ENCODE measurements at places on chromosomes 4 and X. TPM values are rescaled to one million over a fixed set of nuclear protein-coding genes. Genes with fewer than 3 reads are reported as not detected.

The CD38 gene
- not detected for total RNA-seq

- H3K4me3 ChIP-seq: no peak overlapping the region
- no peaks in the 10 kb centered on the region for H3K4me1 ChIP-seq
- no peak for DNase-seq
- no peak overlapping the region for H3K27ac ChIP-seq
- no peaks in the 10 kb centered on the region for H3K27me3 ChIP-seq
- no peaks in the 10 kb centered on the region for H3K36me3 ChIP-seq
Measured at GRCh38 chr4:45078201-45078600, 351.8 kb upstream of the GNPDA2 start.

The SATL1 gene
- total RNA-seq: 0.51 TPM

GRCh38 chr4:161907590-161907955 lies 256.2 kb downstream of the FSTL5 start:
- DNase-seq: no peak
- no peak overlapping the region for H3K4me3 ChIP-seq
- H3K27me3 ChIP-seq: no peaks in the 10 kb centered on the region
- H3K27ac ChIP-seq: no peak overlapping the region

DNA sequence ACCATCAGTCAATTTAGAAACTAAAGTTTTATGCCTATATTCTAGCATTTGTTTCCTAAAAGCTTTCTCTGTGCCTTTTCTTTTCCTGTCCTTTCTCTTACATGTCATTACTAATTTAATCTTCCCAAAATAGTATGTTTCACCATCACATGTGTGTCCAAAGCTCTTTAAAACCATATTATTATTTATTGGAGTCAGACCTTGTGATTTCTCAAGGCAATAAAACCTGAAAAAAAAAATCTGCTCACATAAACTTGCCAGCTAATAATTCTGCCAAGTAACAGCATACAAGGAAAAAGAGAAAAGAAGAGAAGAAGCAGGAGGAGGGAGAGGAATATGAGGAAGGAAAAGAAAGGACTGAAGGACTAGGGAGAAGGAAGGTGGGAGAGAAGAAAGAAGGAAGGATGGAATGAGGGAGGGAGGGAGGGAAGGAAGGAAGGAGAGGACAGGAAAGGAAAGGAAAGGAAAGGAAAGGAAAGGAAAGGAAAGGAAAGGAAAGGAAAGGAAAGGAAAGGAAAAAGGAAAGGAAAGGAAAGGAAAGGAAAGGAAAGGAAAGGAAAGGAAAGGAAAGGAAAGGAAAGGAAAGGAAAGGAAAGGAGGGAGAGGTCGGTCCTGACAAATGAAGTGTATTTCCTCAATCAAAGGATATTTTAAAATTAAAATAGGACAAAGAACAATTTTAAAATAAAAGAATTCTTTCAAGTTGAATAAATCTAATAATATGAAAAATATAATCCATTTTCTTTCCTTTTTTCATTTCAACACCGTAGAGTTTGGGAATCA lies 57.4 kb downstream of the ANTXR2 start:
- H3K4me1 ChIP-seq: no peaks in the 10 kb centered on the region
- no peak for DNase-seq
- no peak overlapping the region for H3K27ac ChIP-seq
- no peaks in the 10 kb centered on the region for H3K27me3 ChIP-seq

- H3K27ac ChIP-seq: no peak overlapping the region
- H3K27me3 ChIP-seq: no peaks in the 10 kb centered on the region
- H3K4me1 ChIP-seq: peaks cover 2% of the 10 kb centered on the region
Measured at GRCh38 chr4:15368856-15369255, 59.0 kb upstream of the C1QTNF7 start.

DNA sequence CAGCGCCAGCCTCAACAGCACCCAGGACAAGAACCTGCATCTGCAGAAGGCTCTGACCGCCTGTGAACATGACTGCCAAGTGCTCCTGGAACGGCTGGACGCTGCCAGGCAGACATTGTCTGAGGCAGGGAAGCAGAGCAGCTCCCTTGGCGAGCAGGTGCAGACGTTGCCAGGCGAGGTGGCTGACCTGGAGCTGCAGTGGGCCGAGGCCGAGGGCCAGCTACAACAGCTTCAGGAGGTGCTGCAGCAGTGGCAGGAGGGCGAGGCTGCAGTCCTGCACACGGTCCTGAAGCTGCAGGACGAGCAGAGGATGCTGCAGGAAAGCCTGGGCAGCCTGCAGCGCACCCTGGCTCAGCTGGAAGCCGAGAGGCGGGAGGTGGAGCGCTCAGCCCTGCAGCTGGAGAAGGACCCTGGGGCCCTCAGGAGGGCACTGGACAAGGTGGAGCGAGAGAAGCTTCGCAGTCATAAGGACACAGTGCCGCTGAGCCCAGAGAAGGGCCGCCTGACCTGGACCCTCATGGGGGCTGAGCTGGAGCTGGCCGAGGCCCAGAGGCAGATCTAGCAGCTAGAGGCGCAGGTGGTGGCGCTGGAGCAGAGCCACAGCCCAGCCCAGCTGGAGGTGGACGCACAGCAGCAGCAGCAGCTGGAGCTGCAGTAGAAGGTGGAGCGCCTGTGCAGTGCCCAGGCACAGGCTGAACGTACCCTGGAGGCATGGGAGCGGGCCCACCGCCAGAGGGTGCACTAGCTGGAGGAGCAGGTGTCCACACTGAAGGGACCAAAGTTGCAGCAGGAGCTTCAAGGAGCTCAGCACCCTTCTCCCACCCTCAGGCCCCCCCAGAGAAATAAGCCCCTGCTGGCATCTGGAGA lies 16.4 kb downstream of the SMIM10L2A start:
- DNase-seq: no peak
- H3K27ac ChIP-seq: no peak overlapping the region
- H3K4me3 ChIP-seq: no peak overlapping the region
- no peaks in the 10 kb centered on the region for H3K36me3 ChIP-seq

GRCh38 chr4:104983615-104984179 lies 163.0 kb upstream of the TET2 start:
- peaks cover 1% of the 10 kb centered on the region for H3K27me3 ChIP-seq
- no peaks in the 10 kb centered on the region for H3K4me1 ChIP-seq
- no peaks in the 10 kb centered on the region for H3K36me3 ChIP-seq

DNA sequence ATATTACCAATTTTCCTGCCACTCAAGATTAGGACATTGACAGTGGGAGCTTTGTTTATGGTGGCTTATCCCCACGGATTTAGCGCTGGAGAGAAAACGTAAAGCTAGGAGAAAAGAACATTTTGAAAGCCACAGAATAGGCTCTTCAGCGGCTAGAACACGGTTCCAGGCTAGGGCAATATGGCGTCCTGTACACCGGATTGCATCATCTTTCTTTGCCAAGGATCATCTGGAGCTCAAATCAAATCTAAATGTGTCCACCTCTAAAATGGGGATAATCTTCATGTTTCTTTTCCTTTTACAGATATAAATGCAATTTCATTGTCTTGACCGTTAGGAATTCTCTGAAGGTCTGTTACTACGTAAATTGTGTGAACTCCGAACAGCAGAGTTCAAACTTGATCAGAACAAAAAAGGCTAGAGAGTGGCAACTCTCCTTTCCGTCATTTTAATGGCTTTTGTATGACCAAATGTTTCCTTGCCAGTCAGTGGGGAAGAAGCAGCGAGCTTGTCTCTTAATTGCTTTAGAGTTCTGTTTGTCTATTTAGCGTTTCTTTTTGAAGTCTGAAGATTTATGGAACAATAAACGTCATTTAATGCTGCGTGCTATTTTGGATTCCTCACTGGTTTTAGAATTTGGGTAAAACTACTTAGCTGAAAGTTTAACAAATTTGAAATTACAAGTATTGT lies 2.6 kb upstream of the WWC2 start:
- H3K4me1 ChIP-seq: peaks cover 24% of the 10 kb centered on the region
- no peak for DNase-seq
- peak overlapping the region; percentile 41 for H3K27ac ChIP-seq

GRCh38 chr4:184664445-184665210 lies 15.1 kb downstream of the PRIMPOL start:
- H3K27me3 ChIP-seq: no peaks in the 10 kb centered on the region
- H3K27ac ChIP-seq: no peak overlapping the region
- peaks cover 8% of the 10 kb centered on the region for H3K36me3 ChIP-seq
- H3K4me3 ChIP-seq: no peak overlapping the region
- no peak for DNase-seq

DNA sequence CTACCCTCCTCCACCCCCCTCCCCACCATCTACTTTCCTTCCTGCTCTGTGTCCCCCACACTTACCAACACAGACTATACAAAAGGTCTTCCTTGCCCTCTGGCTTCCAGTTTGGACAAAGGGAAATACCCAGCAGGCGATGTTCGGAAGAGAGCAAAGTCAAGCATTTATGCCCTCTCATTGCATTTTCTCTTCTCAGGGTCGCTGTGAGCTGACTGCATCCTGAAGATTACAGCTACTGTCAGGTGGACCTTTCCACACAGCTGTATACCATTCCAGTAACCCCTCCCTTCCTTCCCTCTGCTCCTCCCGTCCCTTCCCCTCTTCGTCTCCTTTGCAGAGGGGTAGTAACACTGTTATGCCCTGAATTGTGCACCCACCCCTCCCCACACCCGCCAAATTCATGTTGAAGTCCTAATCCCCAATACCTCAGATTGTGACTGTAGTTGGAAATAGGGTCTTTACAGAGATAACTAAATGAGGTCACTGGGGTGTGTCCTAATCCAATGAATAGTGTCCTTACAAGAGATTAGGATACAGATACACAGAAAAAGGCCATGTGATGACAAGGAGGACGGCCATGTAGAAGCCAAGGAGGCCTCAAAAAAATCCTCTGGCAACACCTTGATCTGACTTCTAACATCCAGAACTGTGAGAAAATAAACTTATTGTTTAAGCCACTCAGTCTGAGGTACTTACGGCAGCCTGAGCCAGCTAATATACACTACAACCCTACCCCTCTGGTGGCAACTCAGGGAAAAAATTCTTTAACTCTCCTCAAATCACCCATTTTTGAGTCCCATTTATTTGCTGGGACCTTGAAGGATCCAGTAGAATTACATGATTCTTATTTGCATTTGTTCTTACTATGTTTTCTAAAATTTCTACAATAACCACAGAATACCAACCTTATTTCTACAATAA lies 11.7 kb downstream of the MORF4L2 start:
- no peak overlapping the region for H3K4me3 ChIP-seq
- peaks cover 3% of the 10 kb centered on the region for H3K4me1 ChIP-seq
- no peaks in the 10 kb centered on the region for H3K27me3 ChIP-seq
- peak overlapping the region; percentile 73 for H3K27ac ChIP-seq
- peaks cover 27% of the 10 kb centered on the region for H3K36me3 ChIP-seq
- no peak for DNase-seq

DNA sequence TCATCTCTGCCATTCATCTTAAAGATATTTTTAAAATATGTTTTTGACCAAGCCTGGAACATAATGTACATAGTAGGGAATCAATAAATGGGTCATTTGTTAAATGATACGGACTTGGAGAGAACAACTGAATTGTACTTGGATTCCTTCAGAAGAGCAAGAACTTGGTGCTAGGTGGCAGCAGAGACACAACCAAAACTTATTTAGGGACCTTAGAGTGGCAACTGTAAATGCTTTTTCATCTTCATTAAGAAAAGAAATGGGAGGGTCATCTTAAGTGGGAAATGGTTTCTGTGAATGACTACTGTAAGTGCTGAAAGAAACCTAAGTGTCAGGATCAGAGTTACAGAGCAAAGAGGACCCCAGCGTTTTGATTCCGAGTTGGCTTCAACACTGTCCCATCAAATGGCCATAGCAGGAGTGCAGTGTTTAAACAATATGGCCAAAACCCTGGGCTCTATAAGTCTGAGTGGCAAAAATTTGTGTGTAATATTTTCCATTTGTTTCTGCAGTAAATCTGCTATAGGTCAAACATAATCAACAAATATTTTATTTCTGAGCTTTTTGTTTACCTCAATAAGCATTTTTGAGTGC lies 213.6 kb downstream of the PALLD start:
- DNase-seq: no peak
- peaks cover 3% of the 10 kb centered on the region for H3K36me3 ChIP-seq
- no peak overlapping the region for H3K4me3 ChIP-seq
- H3K4me1 ChIP-seq: peaks cover 26% of the 10 kb centered on the region
- no peak overlapping the region for H3K27ac ChIP-seq

- H3K4me1 ChIP-seq: no peaks in the 10 kb centered on the region
- H3K4me3 ChIP-seq: no peak overlapping the region
- no peak overlapping the region for H3K27ac ChIP-seq
- H3K36me3 ChIP-seq: no peaks in the 10 kb centered on the region
Measured at GRCh38 chr4:148114436-148114835, 327.8 kb downstream of the NR3C2 start.

DNA sequence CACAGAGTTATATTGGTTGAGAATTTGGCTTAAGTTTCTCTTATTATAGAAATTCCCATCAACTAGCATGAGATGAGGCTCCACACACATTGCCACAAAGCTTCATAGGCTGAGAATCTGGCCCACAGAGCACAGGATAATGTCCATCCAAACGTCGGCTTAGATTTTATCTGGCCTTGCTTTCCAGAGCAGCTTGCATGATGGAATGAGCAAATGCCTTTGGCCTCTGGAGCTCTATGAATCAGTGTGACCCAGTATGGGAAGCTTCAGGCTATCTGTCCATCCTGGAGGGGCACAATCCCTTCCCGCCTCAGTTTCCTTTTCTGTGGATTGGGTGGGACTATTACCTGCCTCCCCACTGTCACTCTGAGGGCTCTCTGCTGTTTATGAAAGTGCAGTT lies 131.5 kb upstream of the NDP start:
- H3K4me1 ChIP-seq: no peaks in the 10 kb centered on the region
- no peaks in the 10 kb centered on the region for H3K36me3 ChIP-seq
- H3K27me3 ChIP-seq: no peaks in the 10 kb centered on the region
- H3K27ac ChIP-seq: no peak overlapping the region

GRCh38 chrX:19799319-19800182 lies 87.8 kb downstream of the SH3KBP1 start:
- peaks cover 3% of the 10 kb centered on the region for H3K36me3 ChIP-seq
- H3K4me1 ChIP-seq: peaks cover 5% of the 10 kb centered on the region
- H3K27me3 ChIP-seq: no peaks in the 10 kb centered on the region
- no peak overlapping the region for H3K4me3 ChIP-seq

The OPHN1 gene
- total RNA-seq: 7.2 TPM

DNA sequence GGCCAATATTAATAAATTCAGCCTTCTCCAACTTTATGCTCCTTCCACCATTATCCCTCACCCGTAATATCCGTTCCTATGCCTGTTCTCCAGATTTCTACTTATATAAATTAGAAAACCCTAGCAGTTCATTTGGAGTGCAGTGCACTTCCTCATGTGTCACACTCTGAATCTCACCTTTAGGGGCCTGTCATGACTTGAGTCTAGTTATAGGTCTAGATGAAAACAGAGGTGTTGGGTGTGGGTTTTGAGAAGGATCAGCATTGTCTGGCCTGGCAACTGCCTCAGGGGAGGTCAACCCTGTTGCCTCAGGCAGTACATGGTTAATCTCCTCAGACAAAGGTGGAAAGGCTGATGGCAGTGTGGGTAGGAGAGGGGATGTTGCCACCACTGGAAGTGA lies 876.8 kb downstream of the FAT4 start:
- H3K4me3 ChIP-seq: no peak overlapping the region
- H3K4me1 ChIP-seq: peaks cover 8% of the 10 kb centered on the region
- H3K27ac ChIP-seq: no peak overlapping the region
- no peak for DNase-seq

- DNase-seq: no peak
- H3K36me3 ChIP-seq: peaks cover 1% of the 10 kb centered on the region
- H3K4me1 ChIP-seq: no peaks in the 10 kb centered on the region
- H3K27me3 ChIP-seq: no peaks in the 10 kb centered on the region
- H3K4me3 ChIP-seq: no peak overlapping the region
Measured at GRCh38 chrX:118199997-118200396, 83.4 kb upstream of the KLHL13 start.

Data from progenitor cell of endocrine pancreas (in vitro differentiated cells).